Fibroblast of mammary gland (primary cell): ENCODE measurements at places on chromosomes 2 and 18.

DNA sequence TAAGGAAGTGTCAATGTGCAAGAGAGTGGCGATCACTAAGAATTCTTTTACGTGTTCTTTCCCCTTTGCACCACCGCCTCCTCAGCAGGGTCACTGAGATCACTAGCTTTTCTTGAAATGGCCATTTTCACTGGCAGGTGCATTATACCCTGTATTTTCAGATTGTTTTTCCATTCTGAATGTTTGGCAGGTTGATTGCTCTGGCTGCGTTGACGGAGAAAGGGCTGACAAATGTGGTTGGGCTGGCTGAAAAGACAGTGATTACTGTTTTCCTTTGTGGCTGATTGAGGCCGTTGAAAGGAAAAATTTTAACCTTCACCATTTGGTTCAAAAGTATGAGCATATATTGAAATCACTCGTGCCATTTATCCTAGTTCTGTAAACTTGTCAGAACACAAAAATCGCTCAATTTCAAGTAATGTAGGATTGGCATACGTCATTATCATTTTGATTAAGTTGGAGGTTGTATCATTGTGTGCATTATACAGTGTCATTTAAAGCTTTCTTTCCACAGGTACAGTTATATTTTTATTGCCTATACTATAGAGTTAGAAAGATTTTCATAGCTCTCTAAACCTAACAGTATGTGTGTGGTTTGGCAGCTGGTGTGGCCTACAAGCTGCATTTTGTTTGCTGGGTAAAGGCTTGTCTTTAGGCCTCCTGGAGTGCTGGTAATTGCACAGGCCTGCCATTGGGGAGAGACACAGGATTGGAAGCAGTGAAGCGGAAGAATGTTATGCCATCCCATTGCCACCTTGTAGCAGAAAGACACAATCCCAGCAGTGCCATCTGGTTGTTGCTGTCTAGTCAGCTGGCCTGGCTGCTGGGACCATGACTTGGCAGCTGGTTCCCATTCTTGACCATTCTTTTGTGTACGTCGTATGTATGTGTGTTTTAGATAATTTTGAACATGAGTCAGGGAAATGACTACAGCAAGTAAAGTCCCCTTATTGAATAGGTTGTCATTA lies 36.7 kb downstream of the DYNC1I2 start:
- peak; percentile 34 for DNase-seq

DNA sequence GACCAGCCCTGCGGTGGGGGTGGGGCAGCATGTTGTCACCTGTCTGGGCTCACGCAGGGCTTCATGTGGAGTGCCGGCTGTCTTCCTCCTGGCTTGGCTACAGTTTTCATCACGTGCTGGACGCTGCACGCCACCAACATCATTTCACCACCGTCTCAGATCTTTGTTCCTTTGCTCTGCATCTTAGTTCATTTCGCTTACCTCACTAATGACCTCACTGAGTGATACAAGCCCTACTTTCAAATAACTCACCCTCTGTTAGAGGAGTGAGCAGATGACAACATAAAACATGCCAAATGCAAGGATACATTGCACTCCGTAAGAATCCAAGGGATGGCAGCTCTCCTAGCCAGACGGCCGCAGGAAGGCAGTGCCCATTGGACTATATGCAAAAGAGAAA lies 527.5 kb downstream of the GALR1 start:
- DNase-seq, result no peak

DNA sequence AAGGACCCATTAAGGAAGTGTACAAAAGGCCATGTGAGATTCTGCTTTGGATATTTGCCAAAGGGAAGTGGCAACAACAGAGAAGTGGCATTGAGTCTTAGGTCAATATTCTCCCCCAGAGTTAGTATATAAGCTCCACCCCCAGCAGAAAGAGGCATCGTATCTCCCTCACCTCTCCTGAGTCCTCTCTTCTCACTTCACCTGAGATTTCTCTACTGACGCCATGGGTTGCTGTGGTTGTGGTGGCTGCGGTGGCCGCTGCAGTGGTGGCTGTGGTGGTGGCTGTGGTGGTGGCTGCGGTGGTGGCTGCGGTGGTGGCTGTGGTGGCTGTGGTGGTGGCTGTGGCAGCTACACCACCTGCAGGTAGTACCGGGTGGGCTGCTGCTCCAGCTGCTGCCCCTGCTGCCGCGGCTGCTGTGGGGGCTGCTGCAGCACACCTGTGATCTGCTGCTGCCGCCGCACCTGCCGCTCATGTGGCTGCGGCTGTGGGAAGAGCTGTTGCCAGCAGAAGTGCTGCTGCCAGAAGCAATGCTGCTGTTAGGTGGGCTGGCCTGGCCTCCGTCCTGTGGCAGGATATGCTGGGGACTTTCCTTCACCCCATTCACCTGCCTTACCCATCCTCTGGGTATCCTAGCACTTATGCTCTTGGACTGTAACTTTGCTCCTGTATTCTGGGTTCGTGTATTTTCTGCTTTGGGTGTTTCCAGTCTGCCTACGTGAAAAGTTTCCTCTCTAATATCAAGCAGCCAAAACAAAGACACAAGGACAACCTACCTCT lies 5.9 kb downstream of the SCYGR3 start:
- no peak for DNase-seq

GRCh38 chr18:24802456-24802855 lies 342.0 kb downstream of the HRH4 start:
- no peak for DNase-seq

- no peak for DNase-seq
Observed at GRCh38 chr18:13539843-13540476, 186.4 kb downstream of the FAM210A start.

GRCh38 chr2:172361360-172361759 lies 66.0 kb upstream of the ITGA6 start:
- DNase-seq, result no peak

DNA sequence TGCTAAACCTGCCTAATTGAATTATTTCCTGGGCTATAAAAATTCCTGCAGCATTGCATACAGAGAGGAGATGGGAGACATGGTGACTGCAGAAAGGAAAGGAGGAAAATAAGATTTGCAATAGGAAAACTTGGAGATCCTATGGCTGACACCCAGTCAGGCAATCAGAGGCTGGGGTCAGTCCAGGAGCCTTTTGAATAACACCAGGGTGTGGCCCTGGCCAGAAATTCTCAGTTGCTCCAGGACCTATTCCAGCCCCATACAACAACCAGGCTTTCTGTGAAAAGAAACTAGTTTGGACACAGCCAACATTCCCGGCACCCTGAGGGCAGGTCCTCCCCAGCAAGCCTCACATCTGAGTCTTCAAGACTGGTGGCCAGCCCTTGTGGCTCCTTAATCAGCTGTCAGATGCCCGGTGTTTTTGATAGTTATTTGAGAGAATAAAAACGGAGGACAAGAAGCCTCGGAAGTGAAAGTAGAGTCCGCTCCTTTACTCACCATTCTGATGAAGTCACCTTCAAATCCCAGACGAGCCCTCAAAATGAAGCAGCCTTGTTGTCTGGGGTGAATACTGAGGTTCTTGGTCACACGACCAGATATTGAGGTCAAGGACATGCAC lies 31.1 kb upstream of the GMCL1 start:
- peak; percentile 53 for DNase-seq

DNA sequence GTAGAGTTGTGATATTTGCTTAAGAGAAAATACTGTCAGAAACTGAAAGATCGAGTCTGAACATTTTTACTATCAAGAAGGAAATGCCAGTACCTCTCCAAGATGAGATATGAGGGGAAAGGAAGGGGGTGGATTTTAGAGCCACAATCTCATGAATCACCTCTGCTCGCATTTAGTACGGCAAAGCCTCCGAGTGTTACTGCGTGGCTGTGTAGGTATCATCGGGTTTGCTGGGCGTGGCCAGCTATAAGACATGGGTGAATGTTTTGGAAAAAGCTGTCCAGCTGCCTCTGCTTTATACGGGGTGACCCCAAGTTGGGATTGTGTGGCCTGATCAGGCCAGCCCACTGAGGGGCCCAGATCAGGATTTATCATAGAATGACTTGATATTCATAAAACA lies 826.4 kb downstream of the SOCS6 start:
- no peak for DNase-seq

- DNase-seq, result no peak
Observed at GRCh38 chr18:27750923-27751322, 426.0 kb downstream of the CDH2 start.

DNA sequence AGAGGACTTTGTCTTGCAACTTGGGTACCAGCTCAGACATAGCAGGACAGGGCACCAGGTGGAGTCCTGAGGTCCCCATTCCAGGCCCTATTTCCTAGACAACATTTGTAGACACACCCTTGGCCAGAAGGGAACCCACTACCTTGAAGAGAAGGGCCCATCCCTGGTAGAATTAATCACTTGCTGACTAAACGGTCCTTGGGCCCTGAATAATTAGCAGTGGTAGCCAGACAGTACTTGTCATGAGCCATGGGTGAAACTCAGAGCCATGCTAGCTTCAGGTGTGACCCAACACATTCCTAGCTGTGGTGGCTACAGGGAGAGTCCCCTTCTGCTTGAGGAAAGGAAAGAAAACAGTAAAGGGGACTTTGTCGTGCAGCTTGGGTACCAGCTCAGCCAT lies 28.5 kb upstream of the ACTR2 start:
- DNase-seq, result no peak

DNA sequence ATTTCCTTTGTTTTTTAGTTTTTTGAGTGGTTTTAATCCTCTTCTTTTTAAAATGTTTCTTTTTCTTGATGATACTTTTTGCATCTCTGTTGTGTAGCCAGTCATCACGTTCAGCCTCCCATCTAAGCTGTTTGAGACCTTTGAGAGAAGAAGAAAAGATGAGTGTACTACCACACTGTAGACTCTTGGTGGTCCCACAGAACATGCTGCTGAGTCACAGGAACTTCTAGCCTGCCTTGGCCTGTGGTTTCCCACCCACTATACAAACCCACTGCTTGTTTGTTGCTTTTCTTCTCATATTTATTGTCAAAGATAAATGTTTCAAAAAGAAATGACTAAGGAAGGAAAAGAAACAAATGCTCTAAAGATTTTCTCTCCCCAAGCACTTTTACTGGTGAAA lies 5.5 kb downstream of the CEBPZOS start:
- peak; percentile 38 for DNase-seq

- DNase-seq, result no peak
Observed at GRCh38 chr2:187545238-187545751, 8.9 kb downstream of the TFPI start.
